ENCODE measurements at places on chromosomes 4 and X.

- DNase-seq, result peak; percentile 44
These were observed 101.8 kb downstream of the ANXA5 start for GRCh38 chr4:121594796-121595526.

- DNase-seq, result no peak
These were observed 401.8 kb downstream of the PABPC4L start for GRCh38 chr4:133799717-133800315.

- no peak for DNase-seq
These were observed 18.1 kb upstream of the FAM241A start for GRCh38 chr4:112127048-112127637.

- DNase-seq, result no peak
These were observed 2.9 kb downstream of the TBC1D9 start for GRCh38 chr4:140753329-140753728.

- no peak for DNase-seq
These were observed 66.7 kb upstream of the PJA1 start for GRCh38 chrX:69231903-69232302.

- peak; percentile 13 for DNase-seq
These were observed 3.4 kb downstream of the SORCS2 start for GRCh38 chr4:7195546-7196287.

- no peak for DNase-seq
These were observed 9.0 kb downstream of the ZNF827 start for GRCh38 chr4:145929415-145930178.

- DNase-seq, result peak; percentile 73
These were observed 2342.1 kb downstream of the PCDH7 start for GRCh38 chr4:33062155-33062806.

GRCh38 chr4:620851-621261 is 4.5 kb upstream of the PDE6B start:
- no peak for DNase-seq

- DNase-seq, result no peak
These were observed 522.8 kb downstream of the GLUD2 start for GRCh38 chrX:121570072-121570841.

DNA sequence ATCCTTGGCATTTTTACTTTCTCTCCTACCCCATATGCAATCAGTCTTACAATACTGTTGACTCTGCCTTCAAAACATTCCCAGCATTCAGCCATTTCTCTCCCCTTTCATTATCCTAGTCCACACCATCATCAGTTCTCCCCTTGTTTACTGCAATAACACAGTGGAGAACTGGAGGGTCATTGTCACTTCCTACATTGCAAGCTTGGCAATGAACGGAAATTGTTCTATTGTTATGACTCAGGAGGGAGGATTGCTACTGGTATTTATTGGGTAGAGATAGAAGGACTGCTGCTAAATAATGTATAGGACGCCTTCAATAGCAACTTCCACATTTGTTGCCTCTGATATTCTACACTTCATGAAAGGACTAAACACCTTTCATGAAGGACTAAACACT is 231.8 kb downstream of the BANK1 start:
- DNase-seq, result no peak

DNA sequence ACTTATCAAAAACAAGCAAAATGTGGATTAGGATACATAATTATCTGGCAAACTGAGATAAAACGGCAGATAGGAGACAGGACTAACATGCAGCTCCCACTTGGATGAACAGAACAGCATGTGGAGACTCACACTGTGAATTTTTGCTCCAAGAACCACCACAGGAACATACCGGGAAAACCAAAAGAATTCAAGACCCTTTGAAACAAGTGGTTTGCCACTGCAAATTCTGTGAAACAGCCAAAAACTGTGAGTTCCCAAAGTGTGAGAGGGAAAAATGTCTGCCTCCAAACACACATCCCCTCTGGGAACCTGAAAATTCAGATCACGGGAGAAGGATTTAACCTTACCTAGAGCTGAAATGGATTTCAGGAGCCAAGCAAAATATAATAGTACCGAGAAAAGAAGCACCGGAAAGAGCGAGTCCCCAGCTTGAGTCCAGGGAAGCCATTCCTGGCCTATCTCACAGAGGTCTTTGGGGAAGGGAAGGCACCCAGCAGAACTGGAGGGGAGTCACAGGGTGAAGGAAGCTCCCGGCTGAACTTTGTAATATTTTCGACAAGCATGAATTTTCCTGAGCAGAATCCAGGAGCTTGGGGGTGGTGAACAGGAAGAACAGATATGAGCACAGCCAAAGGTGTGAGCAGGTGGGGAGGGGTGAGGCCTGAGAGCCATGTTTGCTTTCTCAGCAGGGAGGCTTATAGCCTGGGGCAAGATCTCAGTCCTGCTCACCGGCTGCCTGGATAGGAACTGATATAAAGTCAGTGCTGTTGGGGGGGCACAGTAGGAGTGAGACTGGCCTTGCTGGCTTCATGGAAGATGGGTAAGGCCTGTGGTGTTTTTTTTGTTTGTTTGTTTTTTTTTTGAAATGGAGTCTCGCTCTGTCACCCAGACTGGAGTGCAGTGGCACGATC is 23.9 kb downstream of the MANBA start:
- DNase-seq, result no peak

- DNase-seq, result peak; percentile 43
These were observed 750 bp downstream of the ARMCX5 start for GRCh38 chrX:102599951-102600579.

DNA sequence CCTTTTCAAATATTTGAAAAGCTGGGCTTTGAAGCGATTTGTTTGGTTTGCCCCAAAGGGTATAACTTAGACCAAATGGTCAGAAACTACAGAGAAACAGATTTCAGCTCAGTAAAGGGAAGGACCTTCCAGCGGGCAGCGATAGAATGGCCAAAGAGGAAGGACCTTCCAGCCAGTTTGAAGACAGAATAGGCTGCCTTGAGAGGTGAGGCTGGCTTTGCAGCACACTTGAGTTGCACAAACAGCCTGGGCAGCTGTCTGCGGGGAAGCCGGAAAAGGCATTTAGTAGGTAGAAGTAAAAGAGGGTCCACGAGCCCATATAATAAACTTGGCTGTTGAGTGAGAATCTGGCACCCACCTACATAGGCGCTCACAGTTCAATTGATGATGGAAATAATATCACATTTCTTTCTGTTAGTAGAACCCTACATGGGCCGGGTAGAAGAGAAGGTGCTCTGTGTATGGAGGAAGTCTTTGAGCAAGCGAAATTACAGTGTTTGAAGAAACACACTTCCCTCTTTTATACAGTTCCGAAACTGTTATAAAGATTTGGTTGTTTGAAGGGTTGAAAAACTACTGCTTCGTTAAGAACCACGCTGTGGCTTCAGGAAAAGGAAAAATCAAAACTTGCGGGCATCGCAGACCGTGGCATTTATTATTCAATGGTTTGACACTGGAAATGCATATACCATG is 75.0 kb upstream of the SORBS2 start:
- DNase-seq, result no peak

DNA sequence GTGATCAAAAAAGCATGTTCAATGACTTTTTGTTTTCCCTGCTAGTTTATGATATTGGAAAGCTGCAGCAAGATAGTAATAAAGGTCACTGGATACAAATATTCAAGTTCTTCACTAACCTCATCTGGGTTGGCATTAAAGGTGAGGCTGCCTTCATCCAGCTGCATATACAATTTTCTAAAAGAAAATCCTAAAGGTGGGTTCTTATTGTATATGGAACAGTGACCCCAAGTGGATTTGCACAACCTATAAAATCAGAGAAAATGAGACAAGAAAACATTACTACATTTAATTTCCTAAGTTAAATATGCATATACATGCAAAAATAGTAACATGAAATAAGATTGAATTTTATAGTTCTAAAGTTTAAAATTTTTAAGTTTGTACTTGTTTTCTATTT is 23.9 kb downstream of the FBXO8 start:
- peak; percentile 24 for DNase-seq

- no peak for DNase-seq
These were observed 9.1 kb upstream of the MAGIX start for GRCh38 chrX:49153467-49153866.

DNA sequence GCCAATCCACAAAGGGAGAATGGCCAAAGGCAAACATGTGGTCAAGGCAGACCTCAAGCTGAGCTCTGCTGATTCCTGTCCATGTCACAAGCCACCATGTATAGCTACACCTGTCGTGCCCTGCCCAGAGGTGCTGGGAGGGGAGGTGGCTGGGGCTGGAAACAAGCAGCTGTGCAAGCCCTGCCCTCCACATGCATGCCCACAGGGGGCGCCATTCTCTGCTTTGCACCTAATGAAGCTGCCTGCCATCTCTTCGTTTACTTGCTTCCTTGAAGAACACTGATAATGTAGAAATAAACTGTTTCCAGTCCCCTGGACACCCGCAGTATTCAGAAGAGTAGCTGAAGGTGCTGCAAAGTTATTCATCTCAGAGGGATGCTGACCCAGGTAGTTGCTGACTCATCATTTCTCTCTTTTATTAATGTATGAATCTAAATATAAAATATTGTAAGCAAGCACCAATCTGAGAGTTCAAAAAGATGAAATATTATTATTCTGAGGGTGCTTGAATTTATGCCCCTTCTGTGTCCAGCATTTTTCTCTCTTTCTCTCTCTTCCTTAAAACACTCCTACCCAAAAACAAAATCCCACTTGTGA is 278.6 kb downstream of the ADGRA3 start:
- DNase-seq, result no peak
